ENCODE measurements at places on chromosomes 16 and 17.

DNA sequence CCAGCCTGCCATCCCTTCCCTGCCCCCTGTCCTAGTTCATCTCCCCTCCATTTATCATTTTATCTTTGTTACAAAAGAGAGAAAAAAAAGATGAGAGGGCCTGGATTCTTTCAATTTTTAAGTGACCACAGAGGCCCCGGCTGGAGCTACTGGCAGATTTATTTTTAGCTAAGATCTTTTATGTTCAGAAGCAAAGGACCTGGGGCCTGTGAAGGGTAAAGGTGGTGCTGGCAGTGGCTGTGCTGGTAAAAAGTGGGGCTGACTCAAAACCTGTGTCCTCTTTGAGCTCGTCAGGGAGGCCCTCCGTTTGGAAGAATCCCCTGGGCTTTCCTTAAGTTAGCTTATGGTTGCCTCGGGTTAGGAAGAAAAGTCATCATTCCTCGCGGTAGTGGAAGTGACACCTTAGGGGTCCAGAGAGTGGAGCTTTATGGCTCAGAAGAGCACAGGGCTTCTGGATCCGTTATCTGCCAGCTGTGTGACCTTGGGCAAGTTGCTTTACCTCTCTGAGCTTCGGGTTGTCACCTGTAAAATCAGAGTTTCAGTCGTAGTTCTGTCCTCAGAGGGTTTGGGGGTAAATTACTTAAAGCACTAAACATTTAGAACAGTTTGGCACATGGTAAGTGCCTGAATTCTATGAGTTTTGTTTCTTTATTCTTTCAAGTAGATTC is 923.8 kb upstream of the EEF2KMT start:
- no peak for DNase-seq

DNA sequence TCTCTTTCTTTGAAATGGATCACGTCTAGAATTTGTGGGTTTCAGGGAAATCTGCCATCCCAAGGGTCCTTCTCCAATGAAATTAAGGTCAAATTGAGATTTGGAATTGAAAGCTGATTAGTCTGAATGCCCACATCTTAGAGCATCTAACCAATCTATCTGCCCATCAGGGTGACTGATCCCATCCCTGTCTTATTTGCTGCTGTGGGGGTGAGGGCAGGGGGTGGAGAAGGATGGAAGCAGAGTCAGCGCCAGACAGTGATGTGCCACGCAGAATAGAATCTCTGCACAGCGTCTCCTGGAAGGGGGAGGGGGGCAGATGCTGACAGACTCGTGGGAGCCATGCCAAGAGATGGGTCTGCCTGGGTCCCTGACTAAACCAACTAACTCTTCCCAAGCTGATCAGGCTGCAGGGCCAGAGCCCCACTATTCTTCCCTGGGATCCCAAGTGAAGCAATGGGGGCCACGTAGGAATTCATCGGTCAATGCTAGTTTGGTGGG is 32.1 kb downstream of the CDK5RAP3 start:
- no peak for DNase-seq

- no peak for DNase-seq
Observed at GRCh38 chr16:20937736-20938135, 37.2 kb downstream of the LYRM1 start.

DNA sequence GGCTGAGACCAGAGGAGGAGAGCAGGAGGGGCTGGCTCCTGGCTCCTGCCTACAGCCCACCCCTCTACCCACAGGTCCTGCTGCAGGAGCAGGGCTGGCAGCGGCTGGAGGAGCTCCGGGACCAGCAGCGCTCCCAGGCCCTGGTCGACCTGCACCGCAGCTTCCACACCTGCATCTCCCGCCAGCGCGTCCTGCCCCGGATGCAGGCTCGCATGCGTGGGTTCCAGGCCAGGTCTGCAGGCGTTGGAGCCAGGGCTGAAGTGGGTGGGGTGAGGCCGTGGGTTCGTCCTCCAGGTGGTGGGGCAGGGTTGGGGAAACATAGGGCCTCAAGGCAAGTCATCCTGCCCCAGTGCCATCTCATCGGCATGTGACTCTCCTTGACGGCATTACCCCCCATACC is 18.2 kb downstream of the MYO15B start:
- no peak for DNase-seq

GRCh38 chr17:69913616-69914015 is 161.4 kb upstream of the KCNJ16 start:
- no peak for DNase-seq

DNA sequence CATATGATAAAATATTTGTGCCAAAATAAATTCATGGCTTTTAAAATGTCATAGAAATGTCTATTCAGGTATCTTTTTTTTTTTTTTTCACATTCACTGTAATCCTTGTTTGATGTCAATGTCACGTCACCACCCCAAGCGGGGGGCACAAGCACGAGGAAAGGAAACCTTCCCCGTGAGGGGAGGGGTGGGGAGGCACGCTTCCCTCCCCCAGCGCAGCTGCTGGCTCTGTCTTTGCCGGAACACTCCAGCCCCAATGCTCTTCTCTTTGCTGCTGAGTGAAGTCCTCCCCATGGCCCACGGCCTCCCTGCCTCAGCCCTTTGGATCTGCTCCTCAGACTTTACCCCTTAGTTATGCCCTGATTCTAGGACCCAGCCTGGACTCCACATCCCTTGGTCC is 1.5 kb downstream of the SLC35G3 start:
- DNase-seq = no peak

DNA sequence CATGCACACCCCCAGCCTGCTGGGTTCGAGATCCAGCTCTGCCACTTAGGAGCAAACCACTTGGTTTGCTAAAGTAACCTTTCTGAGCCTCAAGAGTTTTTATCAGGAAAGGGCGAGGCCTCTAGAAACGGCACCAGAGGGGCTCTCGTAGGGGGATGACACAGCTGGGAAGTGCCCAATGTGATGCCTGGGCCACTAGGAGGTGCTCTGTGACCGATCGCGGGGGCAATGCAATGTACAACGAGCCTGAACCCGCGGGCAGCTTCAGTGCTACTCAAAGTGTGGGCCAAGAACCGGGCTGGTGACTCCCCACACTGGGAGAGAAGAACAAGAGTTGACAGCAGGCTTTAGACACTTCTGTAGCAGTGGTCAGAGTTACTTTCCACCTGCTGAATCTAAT is 9.4 kb downstream of the C16orf89 start:
- no peak for DNase-seq

DNA sequence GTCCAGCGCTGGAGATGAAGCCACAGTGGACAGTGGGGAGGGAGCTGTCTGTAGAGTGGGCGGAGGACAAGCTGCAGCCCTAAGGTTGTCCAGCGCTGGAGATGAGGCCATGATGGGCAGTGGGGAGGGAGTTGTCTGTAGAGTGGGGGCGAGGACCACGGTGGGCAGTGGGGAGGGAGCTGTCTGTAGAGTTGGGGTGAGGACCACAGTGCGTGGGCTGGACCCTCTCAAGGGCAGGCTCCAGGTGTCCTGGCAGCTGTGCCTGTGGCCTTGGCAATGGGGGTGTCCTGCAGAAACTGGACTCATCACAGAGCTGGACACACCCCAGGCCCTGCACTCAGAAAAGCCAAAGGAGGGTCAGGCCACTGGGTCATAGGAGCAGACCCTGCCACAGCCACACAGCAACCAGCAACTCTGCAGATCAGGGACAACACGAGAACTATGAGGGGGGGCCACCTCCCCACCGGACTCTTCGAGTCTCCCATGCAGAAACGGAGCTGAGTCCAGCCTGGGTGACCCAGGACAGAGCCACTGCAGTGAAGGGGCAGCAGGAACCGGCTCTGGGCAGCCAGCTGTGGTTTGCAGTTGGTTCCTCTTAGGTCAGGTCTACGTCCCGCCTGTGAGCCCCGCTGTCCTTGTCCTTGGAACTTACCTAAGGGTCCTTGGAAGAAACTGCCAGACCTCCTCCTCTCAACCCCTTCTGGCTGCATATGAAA is 33.4 kb upstream of the CBFA2T3 start:
- DNase-seq = no peak

DNA sequence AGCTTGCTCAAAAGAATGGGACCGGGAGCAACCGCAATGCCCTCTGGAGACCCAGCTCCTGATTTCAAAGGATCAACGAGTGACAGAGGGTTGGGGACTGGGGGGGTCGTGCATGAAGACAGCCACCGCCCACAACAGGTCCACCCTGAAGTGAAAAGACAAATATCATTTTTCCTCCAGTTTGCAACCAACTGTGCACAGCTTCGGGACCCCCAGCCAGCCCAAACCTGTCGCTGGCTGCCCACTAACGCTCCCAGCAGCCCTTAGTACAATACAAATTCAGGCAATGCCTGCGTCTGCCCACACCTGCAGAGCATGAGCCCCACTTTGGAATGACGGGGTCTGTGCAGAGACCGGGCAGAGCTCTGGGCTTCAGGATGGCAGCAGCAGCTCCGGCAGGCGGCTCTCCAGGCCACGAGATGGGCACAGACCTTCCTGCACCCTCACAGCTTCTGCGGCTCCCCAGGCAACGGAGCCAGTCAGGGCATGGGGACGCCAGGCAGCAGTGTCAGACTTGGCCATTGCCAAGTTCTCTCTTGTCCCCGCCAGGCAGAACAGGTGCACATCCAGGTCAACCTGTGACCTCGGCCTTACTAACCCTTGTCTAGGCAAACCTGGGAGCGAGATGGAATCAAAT is 60.1 kb downstream of the TBC1D16 start:
- DNase-seq = no peak

DNA sequence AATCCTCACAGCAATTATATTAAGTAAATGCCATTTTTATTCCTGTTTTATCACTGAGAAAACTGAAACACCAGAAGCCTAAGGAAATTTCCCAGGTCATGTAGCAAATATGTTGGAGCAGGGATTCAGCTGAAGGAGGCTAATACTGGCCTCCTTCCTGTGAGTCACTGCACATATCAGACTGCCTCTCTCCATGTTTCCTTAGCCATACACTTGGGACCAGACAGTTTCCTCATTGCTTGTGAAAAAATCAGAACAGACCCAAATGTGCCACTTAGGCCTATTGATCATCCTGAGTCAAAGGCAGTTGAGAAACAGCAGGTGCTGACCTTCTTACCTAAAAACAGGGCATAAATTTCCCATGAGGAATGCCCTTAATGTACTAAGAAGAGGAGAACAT is 18.9 kb upstream of the ELAC2 start:
- DNase-seq = no peak

DNA sequence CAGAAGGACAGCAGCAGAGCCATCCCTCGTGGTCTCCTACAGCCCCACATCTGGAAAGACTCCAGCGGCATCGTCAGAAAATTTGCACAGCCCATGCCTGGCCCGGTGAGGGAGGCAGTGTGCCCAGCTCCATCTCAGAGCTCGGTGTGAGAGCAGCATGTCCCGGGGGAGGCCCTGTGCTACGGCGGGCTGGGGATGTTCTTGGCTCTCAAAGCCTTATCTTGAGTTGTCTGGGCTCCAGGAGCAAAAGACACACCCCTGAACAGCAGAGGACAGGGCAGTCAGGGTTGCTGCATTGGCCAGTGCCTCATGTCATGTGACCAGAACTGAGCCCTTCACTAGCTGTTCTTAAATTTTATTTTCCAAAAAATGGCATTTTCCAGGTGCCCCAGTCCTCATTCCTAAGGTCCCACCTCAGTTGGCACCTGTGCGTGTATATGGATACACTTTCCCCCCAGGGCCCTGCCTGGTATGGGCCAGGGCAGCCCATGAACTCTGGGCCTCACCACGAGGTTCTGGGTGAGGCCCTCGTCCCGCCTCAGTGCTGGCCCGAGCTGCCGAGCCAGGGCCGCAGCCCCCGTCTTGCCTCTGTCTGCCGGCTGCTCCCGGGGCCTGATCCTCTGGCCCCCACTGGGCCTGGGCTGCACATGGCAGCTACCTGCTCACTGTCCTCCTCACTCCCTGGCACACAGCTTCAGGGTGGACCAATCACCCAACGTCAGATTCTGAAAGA is 3.0 kb downstream of the NUDT16L1 start:
- peak; percentile 10 for DNase-seq

- no peak for DNase-seq
Observed at GRCh38 chr17:38906460-38907228, 18.8 kb upstream of the LASP1NB start.

Data from 8988T (cell line).